ENCODE measurements at places on chromosomes 5 and 9.
A peak's percentile ranks its signal among the peaks of the same experiment; 100 is the strongest.

GRCh38 chr5:143102411-143102810, 301.1 kb downstream of the NR3C1 start:
- peak; percentile 29 for DNase-seq

GRCh38 chr9:124665391-124666058, 105.6 kb downstream of the NR6A1 start:
- no peak for DNase-seq

- no peak for DNase-seq
These were observed 30.2 kb upstream of the TNIP1 start for GRCh38 chr5:151110992-151111391.

GRCh38 chr5:120098902-120099535, 365.1 kb upstream of the PRR16 start:
- no peak for DNase-seq

GRCh38 chr5:155434681-155435080, 421.1 kb downstream of the KIF4B start:
- DNase-seq: peak; percentile 9

DNA sequence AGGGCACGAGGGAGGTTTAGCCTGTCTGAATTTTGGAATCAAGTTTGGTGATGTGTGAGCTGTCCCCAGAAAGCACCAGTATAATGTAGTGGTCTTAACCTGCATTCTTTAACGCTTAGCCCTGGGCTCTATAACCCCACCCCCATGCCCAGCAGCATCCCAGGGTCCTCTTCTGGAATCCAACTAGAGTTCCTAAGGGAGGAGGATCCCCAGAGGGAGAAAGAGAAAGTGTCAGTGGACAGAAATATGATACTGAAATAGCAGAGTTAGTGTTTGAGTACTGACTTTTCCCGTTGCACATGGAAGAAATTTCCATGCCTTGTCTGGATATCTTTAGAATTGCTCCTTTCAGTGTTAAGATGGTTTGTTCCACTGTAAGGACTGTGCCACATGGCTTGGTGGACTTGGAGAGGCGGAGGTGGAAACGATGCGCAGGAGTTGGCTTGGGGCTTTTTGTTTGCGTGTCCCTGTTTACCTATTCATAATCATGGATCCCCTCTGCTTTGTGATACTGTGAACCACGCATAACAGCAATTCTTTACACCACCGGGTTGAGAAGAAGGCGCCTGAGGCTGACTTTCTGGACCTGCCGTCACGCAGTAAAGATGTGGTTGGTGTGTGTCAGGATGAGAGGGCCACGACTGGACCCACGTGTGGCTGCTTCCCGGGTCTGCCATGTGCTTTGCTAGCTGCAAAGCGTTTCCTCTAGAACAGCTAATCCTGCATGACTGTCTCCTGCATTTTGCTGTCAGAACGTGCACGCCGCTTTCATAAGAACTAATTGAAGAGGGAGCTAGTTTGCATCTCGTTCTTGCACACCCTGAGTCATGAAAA, 142.3 kb downstream of the SMARCA2 start:
- peak; percentile 62 for DNase-seq

DNA sequence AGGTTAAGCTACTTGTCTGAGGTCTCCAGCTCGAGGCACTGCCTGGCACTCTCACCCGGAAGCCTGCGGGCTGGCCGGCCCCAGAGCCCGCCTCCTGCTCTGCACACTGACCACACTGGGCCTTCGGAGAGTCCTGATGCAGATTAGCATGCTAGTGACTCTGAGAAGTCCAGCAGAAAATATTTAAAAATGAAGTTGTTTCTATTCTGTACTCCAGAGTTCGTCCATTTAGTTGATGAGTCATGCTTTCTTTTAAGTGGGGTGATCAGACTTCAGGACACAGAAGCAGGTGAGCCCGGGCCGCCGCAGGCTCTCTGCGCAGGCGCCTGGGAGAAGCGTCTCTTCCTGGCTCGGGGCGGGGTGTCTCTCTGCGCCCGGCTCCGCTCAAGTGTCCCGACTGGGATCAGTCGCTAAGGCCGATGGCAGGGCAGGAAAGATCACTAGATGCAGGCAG, 32.5 kb downstream of the FAM240B start:
- no peak for DNase-seq

- DNase-seq: no peak
These were observed 117.5 kb upstream of the BOD1 start for GRCh38 chr5:173733831-173734501.

- no peak for DNase-seq
These were observed 526.0 kb downstream of the CDH18 start for GRCh38 chr5:19462019-19462418.

GRCh38 chr9:136546697-136547501, 1.1 kb upstream of the NOTCH1 start:
- DNase-seq: peak; percentile 66

DNA sequence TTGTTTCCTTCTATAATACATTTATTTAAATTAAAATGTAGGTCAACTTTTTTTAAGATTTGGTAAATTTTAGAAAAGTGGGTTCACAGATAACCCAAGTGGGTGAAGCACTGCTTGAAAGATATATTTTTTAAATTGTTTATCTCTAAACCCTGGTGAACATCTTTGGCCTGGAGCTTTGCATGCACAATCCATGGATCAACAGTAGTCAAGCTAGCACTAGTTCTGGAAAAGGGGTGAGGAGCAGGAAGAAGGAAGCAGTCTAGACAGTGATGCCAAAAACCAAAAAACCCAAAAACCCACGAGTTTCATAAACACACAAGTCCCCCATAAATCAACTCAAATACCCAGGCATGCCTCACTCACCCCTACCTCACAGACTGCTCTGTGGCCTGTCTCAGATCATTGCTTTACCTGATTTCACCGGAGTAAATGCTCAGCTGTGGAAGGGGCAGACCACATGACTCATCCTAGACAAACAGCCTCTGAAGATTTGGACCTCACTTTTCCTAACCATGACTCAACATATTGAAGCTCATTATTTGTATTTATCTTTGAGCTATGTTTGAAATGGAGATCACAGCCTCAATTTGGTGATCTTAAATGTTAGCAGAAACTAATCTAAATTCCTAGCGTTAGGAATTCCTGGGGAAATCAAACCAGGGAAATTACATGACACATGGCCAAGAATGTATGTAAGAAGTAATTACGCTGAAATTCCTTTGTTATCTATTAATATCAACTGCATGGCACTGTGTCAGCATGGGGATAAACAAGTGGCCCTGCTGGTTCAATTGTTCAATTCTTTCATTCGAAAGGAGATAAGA, 149.6 kb downstream of the ZNF608 start:
- DNase-seq: no peak

GRCh38 chr5:1190837-1191239, 10.6 kb upstream of the SLC6A19 start:
- peak; percentile 88 for DNase-seq

- DNase-seq: no peak
These were observed 5.8 kb downstream of the PAEP start for GRCh38 chr9:135567311-135567710.

DNA sequence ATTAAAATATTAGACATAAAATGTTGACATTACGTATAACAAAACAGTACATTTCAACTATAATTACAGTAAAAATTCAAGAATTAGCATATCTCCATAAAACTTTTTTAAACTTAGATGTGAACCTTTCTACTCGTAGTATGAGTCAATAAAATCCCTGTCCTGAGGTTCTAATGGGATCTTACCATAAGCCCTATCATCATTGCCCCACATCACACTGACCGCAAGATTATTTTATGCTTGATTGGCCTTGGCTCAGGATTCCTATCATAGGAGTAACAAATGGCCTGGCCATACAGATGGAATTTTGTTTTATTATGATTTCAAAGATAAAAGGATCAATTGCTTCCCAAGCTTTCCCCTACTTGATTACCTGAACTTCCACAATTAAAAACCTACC, 238.3 kb downstream of the MEF2C start:
- no peak for DNase-seq

GRCh38 chr5:101390151-101390908, 487.2 kb upstream of the ST8SIA4 start:
- peak; percentile 52 for DNase-seq

DNA sequence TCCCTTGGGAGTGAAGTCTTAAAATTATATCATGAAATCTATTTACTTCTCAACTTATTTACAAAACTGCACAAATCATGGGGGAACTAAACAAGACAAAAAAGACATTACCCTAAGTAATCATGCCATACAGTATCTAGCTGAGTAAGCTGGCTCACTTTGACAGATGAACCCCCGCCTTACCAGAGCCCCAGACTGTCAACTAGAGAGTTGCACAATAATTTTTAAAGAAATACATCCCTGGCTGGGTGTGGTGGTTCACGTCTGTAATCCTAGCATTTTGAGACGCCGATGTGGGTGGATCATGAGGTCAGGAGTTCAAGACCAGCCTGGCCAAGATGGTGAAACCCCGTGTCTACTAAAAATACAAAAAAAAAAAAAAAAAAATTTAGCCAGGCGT, 62.3 kb downstream of the LPAR1 start:
- no peak for DNase-seq

GRCh38 chr5:15577132-15577531, 77.2 kb downstream of the FBXL7 start:
- no peak for DNase-seq

DNA sequence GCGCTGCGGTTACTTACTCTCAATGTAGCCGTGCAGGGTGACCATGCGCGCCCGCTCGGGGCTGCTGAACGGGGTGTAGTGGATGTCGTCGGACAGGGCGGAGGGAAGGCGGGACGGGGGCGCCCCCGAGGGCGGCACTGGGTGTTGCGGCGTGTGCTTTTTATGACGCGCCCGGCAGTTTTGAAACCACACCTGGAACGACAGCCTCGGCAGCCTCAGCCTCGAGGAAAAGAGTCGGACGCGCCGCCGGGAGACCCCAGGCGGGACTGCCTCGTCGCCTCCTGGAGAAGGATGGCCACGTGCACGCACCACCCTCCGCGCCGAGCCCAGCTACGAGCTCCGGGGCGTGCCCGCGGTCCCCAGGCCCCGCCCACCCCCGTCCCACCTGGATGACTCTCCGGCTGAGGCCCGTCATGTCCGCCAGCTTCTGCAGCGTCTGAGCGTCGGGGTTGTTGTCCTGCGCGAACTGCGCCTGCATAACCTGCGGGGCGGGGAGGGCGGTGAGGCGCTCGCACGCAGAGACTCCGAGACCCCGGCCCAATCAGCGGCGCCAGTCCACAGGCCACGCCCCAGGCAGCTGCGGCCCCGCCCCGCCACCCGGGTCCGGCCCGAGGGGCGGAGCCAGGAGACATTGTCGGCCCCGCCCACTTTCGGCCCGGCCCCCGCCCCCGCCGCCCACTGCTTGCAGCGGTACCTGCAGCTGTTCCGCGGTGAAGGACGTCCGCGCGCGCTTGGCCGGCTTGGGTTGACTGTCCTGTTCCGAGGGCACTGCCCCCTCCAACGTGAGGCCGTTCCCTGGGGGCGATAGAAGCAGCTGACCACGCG, 15.0 kb downstream of the LHX6 start:
- DNase-seq: peak; percentile 92

DNA sequence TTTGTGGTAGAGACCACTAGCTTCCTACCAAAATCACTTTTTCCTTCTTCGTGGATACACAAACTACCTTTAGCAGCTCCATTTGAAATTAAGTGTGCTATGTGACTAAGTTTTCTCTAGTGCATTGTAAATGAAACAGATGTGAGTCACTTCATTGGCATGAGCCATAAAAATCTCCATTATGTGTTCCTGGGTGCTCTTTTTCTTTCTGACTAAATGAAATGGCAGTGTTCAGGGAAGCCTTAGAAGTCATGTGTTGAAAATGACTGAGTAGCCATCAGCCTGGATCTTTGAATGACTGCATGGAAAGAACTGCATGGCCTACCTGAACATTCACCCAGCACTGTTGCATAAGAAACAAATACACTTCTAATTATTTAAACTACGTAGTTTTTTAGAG, 107.9 kb downstream of the NDUFAF2 start:
- DNase-seq: no peak

- DNase-seq: no peak
These were observed 2.3 kb downstream of the TPRN start for GRCh38 chr9:137198051-137198901.

DNA sequence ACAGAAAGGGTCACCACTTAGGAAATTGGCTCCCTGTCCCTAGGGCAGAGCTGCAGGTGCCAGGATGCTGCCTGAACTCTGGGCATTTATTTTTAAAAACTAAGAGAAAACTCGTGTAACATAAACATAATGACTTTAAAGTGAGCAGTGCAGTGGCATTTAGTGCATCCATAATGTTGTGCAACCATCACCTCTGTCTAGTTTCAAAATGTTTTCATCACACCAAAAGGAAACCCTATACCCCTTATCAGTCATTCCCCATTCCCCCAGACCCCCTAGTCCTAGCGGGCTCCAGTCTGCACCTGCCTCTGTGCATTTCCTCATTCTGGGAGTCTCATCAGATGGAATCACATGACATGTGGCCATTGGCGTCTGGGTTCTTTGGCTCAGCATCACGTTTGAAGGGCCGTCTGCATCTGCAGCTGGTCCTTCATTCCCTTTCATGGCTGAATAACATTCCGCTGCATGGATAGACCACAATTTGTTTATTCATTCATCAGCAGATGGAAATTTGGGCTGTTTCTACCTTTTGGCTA, 55.8 kb downstream of the NSG2 start:
- no peak for DNase-seq

DNA sequence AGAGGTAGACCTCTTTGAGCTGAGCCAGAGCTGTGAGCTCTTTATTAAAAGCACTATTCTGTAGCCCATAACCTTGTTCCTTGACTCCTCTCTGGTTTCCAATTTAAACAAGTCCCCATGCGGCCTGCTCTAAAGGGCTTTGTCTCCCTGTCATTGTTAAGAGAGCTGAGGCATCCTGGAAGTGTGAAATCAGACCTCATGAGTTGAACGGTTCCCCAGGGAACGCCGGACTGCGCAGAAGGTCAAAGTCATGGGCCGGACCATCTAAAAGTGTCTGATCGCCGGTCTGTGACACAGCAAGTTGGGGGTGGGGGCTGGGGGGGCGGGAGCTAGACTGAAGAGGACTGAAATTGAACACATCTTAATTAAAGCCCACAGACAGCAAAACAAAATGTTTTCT, 265.8 kb downstream of the SLF1 start:
- DNase-seq: no peak

DNA sequence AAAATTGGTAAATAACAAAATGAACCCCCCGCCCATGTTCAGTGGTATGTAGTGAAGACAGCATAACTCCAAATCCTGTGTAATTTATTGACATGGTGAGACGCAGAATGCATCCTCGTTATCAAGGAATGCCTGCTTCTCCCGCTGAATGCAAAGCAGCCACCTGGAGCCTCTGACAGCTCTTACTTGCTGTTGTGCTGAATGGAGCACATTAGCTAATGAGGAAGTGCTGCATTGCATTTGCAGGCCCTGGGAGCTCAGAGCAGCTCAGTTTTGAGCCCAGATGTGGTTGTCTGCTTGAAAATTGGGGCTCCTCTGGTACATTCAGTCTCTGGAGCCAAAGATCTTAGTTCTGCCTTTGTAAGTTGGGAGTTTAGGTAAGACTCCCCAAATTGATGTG, 28.9 kb downstream of the PLAC8L1 start:
- DNase-seq: peak; percentile 17

- DNase-seq: no peak
These were observed 192.8 kb downstream of the MED10 start for GRCh38 chr5:6185574-6185973.

GRCh38 chr9:114084282-114085073, 6.4 kb upstream of the AMBP start:
- DNase-seq: no peak

- DNase-seq: no peak
These were observed 581.4 kb upstream of the PTPRD start for GRCh38 chr9:11194246-11194645.

Measured in NB4 (cell line).